ENCODE measurements at places on chromosomes 7 and 10. TPM values are rescaled to one million over a fixed set of nuclear protein-coding genes. Genes with fewer than 3 reads are reported as not detected.

GRCh38 chr10:60448246-60448645 is 58.6 kb upstream of the ANK3 start:
- no peak for DNase-seq

GRCh38 chr7:17623546-17624185 is 316.6 kb downstream of the SNX13 start:
- no peak for DNase-seq

DNA sequence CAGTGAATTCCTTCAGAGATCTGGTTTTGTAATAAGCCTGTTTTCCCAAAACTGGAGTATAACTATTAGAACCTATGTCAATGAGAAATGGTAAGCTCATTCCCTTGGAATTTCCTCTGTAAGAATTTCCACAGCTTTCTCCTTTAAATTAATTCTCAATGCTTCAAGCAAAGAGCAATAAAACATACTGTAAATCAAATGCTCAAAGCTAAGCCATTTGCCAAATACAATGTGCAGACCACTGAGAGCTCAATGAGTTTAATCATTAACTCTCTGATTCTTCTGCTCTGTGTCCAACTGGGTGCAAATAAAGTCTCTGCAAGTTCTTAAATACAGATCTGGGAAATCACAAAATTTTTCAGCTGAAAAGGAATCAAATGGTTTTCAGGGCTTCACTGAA is 227.6 kb upstream of the IMMP2L start:
- no peak for DNase-seq

The HELLS gene
- 2.0 TPM for total RNA-seq

DNA sequence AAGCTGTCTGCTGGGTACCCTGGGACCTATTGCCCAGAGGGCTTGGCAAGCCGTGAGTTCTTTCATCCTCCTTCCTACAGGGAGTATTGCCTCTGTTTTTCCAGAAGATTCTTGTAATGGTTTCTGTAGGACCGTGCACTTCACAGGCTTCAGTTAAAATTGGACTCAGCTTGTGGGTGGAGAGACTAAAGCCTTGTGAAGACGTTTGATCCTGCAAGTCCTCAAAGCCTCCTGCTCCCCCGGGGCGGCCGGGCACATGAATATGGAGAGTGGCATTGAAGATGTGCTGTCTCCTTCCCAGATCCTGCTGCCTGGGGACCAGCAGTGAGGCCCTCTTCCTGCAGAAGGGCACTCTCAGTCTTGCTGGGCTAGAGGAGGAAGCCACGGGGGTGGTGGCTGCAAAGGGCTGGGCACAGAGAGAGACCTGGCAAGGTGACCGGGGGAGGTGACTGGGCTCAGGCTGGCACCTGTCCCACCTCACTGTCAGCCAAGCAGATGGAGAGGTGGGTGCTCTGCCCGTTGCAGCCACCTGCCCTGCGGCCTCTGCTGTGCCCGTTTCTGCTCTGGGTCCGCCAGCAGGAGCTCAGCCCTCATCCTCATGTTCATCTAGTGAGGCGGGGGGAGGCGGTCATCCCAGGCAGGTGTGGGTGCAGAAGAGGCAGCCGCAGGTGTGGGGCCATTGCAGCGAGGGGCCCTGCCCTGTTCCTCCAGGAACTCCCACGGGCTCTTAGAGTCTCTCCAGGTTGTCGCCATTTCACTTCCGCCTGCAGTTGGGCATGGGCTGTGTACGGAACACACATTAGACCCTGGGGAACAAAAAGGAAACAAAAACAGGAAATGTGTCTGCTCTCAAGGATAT is 55.7 kb downstream of the TMEM209 start:
- no peak for DNase-seq

- peak; percentile 58 for DNase-seq
These were observed 5.6 kb upstream of the MEST start for GRCh38 chr7:130486114-130486953.

- no peak for DNase-seq
These were observed 442.4 kb downstream of the TYW1 start for GRCh38 chr7:67438913-67439505.

DNA sequence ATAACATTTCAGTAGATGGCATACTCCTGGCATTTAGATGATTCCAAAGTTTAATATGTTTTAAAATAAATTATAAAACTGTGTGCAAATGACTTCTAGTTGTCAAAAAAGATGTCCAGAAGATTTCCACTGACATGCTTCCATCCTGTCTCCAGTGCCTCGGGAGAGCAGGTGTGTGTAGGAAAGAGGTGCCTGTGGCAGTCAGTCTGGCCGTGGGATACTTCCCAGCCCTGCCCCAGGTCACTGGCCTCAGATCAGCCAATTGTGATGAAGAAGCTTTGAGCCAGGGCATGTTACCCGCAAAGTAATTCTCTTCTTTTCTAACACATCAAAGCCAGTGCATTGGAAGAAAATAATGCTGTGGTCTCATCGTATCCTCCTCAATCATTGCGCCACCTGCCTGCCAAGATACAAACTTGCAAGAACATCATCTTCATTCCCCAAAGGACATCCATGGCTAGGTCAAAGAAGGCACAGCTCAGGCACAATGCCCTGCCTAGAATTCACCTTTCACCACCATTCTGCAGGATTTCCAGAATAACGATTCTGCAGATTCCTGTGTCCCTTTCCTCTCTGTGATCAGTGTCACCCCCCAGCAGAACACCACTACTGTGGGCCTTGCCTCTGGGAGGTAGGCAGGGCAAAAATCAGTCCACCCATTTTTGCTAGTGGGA is 6.3 kb upstream of the KCNMA1 start:
- DNase-seq = no peak

The ZNF485 gene
- 2.0 TPM for total RNA-seq

DNA sequence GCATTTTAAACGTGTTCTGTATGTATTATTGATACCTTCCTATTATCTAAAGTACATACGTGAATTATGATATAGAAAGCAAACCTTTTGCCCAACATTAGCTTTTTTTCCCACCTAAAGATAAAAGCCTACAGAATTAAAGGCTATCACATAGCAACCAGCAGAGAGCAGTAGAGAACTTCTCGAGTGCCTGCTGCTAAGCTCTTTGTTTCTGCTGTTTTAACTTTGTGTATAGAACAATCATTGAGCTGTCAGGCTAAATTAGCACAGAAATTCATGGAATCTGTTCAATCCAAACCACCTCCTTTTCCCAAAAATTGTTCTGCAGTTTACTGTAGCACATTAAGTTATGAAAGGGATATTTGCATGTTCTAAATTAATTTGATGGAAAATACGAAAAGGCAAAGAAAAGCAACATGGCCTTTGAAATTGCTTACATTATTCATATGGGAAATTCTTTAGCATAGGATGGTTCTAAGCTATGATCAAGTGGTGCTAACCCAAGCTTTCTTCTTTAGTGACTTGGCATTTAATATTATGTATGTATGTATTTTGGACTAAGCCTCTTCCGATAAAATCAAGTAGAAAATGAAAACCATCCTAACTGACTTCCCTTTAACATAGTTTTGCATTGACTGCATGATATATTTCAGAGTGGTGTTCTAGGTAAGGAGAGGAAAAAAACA is 1288.5 kb downstream of the GATA3 start:
- no peak for DNase-seq

- DNase-seq = no peak
These were observed 12.3 kb downstream of the CAV2 start for GRCh38 chr7:116511552-116512519.

The PCLO gene
- total RNA-seq = 3.1 TPM

The VWC2 gene
- total RNA-seq = 11.0 TPM

The TRIM56 gene
- total RNA-seq = 24.5 TPM

- peak; percentile 37 for DNase-seq
These were observed 27.9 kb upstream of the NKX6-2 start for GRCh38 chr10:132813560-132814468.

DNA sequence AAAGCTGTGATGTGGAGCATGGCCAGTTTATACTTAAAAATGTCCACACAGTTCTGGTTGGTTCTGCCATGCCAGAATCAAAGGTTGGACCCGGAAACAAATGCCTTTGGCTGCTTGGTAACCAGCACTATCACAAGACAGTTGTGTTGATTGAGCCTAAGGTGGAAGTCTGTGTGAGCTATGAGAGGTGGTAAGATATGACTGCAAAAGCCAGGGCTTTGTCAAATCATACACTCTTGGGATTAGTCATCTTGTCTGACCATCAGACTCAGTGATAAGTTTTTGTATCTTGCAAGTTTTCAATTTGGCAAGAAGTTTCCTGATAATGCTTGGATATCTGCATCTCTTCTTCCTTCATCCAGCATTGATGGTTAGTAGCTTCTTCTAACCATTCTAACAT is 35.5 kb downstream of the GPR141 start:
- DNase-seq = no peak

The PRKCQ gene
- total RNA-seq = 0.20 TPM

DNA sequence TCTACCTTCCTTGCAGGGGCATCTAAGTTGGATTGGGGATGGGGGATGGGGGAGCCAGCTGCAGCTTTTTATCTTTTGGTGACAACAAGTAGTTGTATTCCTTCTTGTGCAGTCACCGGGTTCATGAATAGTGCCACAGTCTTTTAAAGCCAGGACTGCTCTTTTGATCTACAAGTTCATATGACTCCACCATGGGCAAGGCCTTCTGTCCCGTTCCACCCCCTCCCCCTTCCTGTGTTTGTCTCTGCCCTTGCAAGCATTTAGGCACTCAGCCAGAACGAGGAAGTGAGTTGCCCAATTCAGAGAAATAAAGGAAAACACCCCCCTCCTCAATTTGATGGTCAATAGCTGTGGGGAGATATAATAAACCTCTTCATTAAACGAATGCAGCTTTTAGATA is 44.8 kb upstream of the EGR2 start:
- DNase-seq = no peak

GRCh38 chr7:32142649-32143048 is 72.4 kb upstream of the PDE1C start:
- DNase-seq = no peak
